Sigmoid colon (tissue), 7 donors: ENCODE measurements at places on chromosomes 1 and 21.

DNA sequence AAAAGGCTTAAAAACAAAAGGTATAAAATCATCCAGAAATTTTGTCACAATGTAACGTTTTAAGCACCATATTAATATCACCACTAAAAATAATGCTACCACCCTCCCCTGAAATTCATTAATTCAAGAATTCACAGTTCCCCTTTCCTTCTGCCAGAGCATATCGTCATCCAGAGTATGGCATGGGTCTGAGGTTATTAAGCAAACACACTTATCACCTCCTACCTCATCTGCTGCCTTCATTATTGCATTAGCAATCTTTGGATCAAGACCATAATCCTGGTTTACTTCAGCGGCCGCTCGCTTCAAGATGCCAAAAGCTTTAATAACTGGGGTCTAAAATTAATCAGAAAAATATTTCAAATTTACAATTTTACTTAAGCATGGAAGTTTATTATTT is 6.2 kb downstream of the FH start:
- no peak for DNase-seq

- peak; percentile 84 for DNase-seq
Measured at GRCh38 chr1:113042285-113043143, 30.5 kb upstream of the LRIG2 start.

- DNase-seq, result no peak
Measured at GRCh38 chr1:76682138-76682537, 185.1 kb upstream of the ST6GALNAC5 start.

DNA sequence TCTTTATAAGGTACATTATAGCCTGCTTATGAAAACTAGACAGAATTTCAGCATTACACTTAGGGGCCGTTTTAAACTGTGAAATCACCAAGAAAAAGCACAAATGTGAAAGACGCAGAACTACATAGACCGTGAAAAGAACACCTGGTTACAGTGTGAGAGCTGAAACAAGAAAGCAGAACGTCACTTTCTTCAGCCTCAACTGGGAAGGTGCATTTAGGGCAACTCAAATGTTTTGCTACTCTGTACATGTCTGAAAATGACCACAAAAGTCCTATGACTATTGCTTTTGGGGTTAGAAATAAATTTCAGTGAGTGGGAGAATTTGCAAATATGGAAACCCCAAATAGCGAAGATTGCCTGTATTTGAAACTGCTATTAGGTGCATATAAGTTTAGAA is 268.7 kb downstream of the OLFM3 start:
- DNase-seq, result no peak

GRCh38 chr1:204439621-204440375 is 28.2 kb upstream of the PPP1R15B start:
- no peak for DNase-seq

DNA sequence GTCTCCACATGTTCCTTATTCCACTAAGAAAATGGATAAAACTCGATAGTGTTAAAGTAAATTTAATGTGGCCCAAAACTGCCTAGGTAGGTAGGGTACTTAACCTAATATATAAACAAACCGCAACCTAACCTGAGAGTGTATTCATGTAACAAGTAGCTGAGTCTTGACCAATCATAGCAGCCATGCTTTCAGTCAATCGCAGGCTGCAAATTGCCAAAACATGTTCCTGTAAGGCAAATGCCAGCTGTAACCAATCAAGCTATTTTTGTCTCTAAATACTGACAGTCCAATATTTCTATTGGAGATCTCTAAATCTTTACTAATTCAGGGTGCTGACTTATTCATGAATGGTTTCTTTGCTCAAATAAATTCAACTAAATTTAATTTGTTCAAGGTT is 3.1 kb upstream of the HMGCS2 start:
- DNase-seq, result no peak

DNA sequence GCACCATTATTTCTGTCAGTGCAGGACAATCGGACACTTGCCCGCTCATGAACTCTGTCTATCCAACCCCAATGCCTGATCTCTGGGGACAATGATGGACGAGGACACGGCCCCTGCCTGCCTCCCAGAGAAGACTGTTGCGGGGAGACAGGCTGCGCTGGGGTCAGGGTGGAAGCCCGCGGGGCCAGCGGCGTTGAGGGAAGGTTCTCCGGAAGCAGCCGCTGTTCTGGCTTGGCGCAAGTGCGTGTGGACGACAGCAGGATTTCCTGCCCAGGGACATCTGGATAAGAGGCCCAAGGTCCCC is 18.8 kb downstream of the RHBG start:
- no peak for DNase-seq
